ENCODE measurements at places on chromosomes 6 and 20.

GRCh38 chr20:62623488-62624324, 18.6 kb upstream of the SLCO4A1 start:
- peak; percentile 88 for ATAC-seq

DNA sequence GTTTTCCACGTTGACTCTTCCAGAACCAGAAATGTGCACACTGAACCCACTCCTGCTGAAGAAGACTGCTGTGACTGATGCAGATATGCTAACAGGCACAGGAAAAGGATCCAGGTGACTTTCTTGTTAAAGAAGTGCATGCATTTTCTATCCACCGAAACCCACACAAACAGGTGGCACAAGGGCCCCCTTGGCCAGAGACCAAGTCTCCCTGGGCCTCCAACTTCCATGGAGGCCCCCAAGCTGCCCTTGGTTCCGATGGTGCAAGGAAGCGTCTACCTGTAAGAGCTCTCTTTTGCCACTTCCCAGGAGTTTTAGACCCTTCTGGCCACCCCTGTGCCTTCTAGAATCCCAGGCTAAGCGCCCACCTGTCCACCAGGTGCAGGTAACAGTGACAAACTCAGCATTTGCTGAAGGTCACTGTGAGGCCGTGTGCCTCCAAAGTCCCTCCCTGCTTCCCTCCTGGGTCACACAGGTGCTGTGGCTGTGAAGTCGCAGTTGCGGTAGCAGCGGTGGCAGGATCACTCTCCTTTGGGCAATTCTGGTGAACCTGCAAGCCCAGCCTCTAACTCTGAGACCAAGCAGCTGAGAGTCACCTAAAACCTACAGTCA, 134.8 kb downstream of the PXDC1 start:
- no peak for ATAC-seq

GRCh38 chr6:118574051-118574865, 26.2 kb downstream of the PLN start:
- no peak for ATAC-seq

DNA sequence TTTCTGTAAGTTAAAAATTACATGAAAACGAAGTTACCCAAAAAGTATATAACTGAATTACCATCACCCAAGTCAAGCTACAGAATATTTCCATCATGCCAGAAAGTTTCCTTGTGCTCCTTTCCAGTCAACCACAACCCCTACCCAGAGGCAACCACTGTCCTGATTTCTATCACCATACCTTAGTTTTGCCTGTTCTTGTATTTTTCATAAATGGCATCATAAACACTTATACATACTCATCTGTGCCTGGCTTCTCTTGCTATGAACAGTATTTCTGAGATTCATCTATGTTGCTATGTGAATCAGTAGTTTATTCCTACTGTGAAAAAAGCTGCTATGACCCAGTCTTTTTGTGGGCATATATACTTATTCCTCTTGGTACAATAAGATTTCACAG, 7.4 kb downstream of the FKBP5 start:
- peak; percentile 87 for ATAC-seq

GRCh38 chr6:26519359-26519758, 18.8 kb upstream of the HMGN4 start:
- no peak for ATAC-seq

DNA sequence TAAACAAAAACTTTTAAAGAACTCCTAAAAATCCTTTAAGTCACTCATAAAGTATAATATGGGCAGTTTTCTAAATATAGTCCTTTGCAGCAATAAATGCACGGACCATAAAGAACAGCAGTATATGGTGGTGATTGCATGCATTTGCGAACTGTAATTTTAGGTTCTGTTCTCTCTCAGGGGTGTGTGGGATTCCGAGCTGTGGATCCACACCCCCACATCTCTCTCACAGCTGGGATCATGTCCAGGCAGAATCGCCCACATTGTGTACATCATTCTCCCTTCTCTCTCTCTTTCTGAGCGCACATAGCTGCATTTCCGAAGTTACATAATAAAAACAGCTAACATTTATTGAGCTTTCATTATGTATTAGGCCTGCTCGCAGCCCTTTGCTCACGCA, 28.6 kb downstream of the SLC52A3 start:
- ATAC-seq: no peak

GRCh38 chr6:33543116-33543515, 37.0 kb downstream of the BAK1 start:
- no peak for ATAC-seq

- no peak for ATAC-seq
These were observed 121.6 kb downstream of the HIVEP2 start for GRCh38 chr6:142823256-142823902.

GRCh38 chr20:37075932-37076685, 19.7 kb downstream of the RBL1 start:
- no peak for ATAC-seq

- no peak for ATAC-seq
These were observed 176.7 kb downstream of the REV3L start for GRCh38 chr6:111306104-111306888.

- ATAC-seq: no peak
These were observed 1.5 kb upstream of the GGT7 start for GRCh38 chr20:34874094-34874654.

DNA sequence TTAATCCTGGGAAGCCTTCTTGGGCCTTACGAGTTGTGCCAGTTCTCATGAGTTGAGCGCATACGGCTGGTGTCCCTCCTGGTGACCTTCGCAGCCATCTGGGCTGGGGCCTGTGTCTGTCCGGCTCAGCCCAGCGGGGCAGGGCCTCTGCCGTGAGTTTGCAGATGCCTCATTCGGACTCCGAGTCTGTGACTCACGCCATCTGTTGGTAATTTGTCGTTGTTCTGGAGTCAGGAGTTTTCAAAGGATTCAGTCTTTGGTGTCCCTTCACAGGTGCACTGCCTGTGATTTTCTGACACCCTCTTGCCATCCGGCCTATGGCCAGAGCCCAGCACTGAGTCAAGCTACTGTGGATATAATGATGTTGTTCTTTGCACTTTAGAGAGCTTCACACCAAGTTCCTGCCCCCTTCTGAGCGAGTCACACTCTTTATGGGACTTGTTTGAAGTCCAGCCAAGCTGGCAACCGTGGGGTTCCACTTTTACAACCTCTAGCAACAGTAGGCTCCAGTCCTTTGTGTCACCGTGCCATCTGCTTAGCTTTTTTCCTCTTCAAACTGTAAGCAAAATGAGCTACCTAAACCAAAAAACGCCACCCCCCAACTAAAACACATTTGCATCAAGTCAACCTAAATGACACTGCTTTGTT, 175.6 kb downstream of the AIG1 start:
- no peak for ATAC-seq

GRCh38 chr20:17358854-17359253, 132.0 kb downstream of the PCSK2 start:
- no peak for ATAC-seq

GRCh38 chr6:12962529-12962928, 246.0 kb downstream of the PHACTR1 start:
- ATAC-seq: no peak

DNA sequence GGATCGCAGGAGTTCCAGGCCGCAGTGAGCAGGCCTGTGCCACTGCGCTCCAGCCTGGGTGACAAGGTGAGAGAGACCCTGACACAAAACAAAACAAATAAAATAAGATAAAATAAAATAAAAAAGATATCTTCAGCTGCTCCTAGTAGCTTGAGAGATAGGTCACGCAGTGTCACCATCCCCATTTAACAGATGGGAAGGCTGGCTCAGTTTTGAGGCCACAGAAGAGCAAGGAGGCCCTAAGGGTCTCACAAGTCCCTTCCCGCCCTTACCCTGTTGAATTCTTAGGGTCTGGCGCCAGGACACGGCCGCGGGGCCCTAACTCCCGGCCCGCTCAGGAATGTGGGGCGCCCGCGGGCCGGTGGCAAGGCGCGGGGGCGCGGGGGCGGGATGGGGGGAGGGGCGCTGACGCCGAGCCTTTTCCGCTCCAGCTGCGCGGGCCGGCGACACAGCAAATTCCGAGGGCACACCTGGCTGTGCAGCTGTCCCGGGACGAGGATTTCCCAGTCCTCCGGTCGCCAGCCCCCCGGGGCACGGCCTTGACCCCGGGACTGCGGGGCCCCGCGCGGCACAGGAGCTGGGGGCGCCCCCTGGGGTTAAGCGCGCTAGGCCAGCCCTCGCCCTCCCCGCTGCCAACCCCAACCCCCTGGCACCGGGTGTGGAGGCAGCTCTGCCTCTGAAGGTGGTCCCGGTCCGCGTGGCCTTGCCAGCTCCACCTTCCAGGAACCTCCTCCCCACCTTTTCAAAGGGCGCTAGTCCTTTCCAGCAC, 10.3 kb upstream of the R3HDML start:
- peak; percentile 36 for ATAC-seq

- no peak for ATAC-seq
These were observed 13.9 kb upstream of the PXDC1 start for GRCh38 chr6:3765415-3765814.
